Activated CD8-positive, alpha-beta memory T cell treated with anti-CD3 and anti-CD28 coated beads for 4 hours (primary cell): ENCODE measurements at places on chromosomes 6 and 20.

- DNase-seq: no peak
Observed at GRCh38 chr20:39993742-39994141, 695.3 kb downstream of the MAFB start.

GRCh38 chr6:113644861-113645575 lies 212.1 kb upstream of the MARCKS start:
- no peak for DNase-seq

DNA sequence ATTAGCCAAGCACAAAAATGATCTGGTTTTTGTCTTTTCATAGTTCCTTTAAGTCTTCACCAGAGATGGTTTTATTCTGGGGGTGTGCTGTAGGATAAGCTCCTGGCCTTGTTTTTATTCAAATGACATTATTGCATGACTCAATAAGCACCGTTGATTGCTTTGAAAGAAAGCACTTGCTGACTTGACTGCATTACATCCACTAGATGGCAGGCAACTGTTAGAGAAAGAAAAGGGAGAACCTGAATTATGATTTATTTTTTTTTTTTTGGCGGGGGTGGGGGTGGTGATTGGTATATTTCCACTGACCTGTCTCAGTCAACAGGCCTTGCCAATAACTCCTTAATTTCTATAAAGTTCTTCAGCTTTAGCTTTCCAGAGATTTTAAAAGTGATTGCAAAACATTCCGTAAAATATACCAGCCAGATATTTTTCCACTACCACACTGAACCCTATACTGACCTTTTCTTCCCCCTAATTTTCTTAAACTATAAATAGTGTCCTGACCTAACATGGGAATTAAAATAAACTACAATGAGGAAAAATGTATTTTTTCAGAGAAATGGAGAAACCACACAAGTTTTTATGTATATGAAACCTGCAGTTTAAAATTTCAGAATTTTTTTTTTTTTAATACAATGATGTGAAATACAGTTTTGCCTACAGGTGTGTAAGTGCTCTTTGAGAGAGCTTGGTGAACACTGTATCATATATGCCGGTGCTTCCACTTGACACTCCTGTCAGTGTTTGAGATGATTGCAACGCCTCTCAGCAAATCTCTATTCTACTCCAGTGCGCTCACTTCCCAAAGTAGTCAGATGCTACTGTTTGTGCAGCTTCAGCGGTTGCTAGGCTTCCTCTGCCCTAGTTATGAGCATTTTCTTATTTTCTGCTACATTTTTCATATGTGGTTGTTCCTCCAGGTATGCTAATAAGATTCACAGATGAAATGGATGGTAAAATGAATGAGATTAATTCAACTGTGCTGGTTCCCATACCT lies 274.3 kb downstream of the CD109 start:
- no peak for DNase-seq

DNA sequence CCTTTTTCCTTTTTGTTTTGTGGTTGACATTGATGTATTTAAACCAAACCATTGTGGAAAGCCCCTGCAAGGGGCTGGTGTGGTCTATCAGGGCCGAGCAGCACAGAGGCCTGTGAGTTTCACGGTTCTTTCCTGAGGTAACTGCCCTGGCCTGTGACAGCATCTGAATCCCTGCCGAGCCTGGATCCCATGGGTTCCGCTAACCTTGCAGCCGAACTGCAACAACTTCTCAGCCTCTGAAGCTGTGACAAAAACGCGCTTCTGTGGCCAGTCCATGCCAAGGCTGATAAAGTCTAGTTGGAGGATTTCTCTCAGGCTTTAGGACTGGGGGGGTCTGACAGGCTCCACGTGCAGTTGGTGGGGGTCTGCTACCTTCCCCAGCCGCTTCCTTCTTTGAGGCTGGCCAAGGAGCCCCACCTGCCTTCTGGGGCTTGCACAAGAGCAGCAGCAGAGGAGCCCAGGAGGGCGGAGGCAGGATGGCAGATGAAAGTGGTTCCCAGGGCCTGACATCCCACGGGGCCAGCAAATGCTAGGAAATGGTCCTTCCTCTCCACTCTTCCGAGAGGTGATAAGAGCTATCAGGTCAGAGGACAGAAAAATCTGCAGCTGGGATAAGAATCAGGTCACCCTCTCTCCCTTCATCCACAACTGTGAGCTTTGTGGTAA lies 150.9 kb downstream of the PREX1 start:
- no peak for DNase-seq

GRCh38 chr6:42140032-42140431 lies 2.4 kb downstream of the C6orf132 start:
- no peak for DNase-seq

GRCh38 chr20:14984768-14985622 lies 647.6 kb upstream of the FLRT3 start:
- DNase-seq: no peak

DNA sequence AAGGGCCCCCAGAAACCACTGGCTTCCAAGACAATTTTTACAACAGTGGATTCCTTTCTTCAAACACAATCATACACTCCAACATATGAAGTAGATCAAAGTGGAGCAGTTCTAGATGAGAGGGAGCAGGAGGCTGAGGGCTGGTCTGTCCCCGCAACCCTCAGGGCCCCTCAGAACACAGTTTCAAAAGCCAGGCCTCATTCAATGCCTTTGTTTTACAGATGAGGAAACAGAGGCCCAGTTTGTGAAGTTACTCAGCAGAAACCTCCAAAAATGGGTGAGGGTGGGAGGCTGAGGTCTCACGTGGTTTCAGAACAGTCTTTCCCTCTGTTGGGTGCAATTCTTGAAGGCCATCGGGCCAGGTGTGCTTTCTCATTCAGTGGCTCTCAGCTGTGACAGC lies 134.9 kb downstream of the SCML4 start:
- DNase-seq: no peak

GRCh38 chr20:58604128-58604881 lies 46.8 kb upstream of the STX16 start:
- no peak for DNase-seq

GRCh38 chr6:128305976-128306375 lies 214.4 kb downstream of the PTPRK start:
- no peak for DNase-seq

- no peak for DNase-seq
Observed at GRCh38 chr6:154241581-154241980, 115.0 kb downstream of the IPCEF1 start.

GRCh38 chr6:43771210-43771857 lies 1.3 kb downstream of the VEGFA start:
- DNase-seq: peak; percentile 51

GRCh38 chr6:156701966-156702365 lies 75.2 kb upstream of the ARID1B start:
- no peak for DNase-seq

GRCh38 chr6:112360498-112360897 lies 13.4 kb downstream of the RFPL4B start:
- DNase-seq: no peak

- no peak for DNase-seq
Observed at GRCh38 chr6:55818482-55818881, 56.9 kb downstream of the BMP5 start.

- DNase-seq: no peak
Observed at GRCh38 chr6:53944091-53944490, 149.3 kb downstream of the LRRC1 start.

DNA sequence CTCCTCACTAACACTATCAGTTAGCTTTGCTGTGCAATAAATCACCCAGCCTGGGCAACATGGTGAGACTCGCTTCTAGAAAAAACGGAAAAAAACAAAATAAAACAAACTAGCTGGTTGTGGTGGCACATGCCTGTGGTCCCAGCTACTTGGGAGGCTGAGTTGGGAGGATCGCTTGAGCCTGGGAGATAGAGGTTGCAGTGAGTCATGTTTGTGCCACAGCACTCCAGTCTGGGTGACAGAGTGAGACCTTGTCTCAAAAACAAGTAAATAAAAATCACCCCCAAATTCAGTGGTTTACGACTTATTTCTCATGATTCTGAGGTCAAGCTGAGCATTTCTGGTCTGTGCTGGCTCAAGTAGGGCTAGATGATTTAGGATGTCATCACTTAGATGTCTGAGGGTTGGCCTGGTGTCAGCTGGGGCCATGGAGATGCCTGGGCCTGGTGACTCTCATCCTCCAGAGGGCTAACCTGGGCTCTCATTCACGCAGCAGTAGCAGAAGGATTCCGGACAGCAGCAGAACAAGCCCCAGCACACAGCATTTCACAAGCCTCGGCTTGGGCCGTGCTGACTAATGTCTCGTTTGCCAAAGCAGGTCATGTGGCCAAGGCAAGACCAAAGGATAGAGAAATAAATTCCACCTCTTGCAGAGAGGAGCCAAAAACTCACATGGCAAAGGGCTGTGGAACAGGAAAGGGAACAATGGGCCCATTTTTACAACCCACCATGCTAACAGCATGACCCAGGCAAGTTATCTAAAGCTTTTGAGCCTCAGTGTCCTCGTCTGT lies 32.5 kb downstream of the MGME1 start:
- no peak for DNase-seq

GRCh38 chr6:153616506-153616905 lies 422.5 kb upstream of the OPRM1 start:
- no peak for DNase-seq

- no peak for DNase-seq
Observed at GRCh38 chr6:104108634-104109033, 751.1 kb downstream of the HACE1 start.

DNA sequence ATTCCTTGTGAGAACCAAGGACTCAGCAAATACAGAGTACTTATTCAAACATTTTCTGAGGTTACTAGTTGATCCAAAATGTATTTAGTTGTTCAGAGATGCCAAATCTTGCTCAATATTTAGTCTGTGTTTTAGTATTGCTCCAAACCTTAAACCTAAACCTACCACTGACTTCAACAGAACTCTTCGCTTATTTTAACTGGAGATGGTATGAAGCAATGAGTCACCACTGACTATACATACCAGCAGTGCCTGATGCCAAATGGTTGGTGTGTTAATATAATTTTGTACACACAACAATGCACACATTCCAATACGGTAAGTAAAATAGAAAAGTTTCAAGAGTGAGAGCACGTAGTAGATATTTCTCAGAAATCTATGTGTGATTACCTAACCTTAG lies 1.9 kb upstream of the SPTLC3 start:
- no peak for DNase-seq

GRCh38 chr20:48957053-48957481 lies 35.6 kb downstream of the ARFGEF2 start:
- no peak for DNase-seq

- DNase-seq: no peak
Observed at GRCh38 chr20:44706301-44707017, 8.7 kb upstream of the CCN5 start.

- no peak for DNase-seq
Observed at GRCh38 chr20:48995589-48995988, 50.5 kb upstream of the CSE1L start.

GRCh38 chr20:25042531-25043498 lies 15.1 kb downstream of the ACSS1 start:
- DNase-seq: no peak

DNA sequence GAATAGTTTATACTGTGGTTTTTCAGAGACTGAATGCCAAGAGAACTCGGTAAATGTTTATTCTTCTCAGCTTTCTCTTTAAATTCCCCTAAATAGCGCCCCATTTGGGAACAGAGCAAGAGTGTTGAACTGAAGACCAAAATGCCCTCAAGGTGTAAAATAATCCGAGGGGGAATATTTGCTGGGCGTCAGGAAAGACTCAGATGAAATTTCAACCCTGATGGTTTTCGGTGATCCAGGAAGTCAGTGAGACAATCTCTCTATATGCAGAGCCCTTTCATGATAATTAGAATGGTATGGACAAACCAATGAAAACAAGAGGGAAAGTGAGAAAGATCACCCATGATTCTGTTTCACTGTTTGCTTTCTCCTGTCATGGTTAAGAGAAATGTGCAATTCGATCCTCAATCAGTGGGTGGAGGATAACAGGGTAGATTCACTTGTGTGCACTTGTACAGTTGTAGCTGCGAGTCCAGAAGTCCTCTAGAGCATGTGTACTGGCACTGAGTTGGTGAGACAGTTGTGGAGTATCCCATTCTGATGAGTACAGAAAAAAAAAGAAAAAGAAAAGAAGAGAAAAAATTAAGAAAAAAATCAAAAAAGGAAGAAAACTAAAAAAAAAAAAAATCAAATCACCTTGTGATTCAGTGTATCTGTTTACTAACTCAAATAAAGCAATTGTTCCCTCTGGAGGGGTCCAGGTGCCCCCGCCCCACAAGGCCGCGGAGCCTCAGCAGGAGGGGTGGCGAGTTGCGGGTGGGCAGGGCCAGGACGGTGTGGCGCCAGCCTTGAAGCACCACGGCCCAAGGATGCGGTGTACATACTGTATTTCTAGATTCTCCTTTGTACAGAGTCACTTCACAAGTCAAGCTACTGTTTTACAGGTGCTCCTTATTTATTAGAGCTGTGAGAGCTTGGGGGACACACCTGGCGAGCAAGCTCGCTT lies 164.9 kb downstream of the SCML4 start:
- no peak for DNase-seq

GRCh38 chr6:16190214-16190613 lies 48.2 kb upstream of the GMPR start:
- no peak for DNase-seq

DNA sequence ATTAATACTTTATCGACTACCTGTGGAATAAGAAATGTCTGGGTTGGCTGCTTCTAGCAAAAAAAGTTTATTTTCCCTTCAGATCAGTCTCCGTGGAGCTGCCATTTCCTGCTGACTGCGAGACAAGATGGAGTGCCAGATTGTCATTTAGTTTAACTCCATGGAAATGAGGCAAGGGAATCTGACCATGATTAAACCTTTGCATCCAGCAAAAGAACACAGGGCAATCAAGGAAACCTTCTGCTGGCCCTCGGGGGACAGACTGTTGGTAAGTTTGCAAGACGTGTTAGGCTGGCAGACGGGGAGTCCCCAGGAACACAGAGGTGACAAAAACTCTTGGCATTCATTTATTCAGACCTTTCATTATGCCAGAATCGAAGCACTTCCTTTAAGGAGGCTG lies 52.2 kb upstream of the SPACA1 start:
- DNase-seq: no peak

DNA sequence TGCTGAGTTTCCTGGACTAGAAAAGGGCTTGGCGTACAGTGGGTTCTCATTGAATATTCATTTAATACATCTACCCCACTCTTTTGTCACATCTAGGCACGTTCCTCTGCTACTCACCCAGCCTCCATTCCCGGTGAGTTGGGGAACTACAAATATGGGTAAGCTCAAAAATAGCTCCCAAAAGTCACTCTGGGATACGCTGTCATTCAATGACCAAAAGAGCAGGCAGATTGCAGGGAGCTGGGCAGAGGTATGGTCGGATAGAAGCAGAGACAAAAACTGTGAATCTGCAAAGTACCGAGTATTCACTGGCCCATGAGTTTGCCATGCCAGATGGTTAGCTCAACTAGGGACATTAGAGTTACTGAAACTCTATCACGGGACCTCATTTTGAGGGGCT lies 103.9 kb upstream of the SASH1 start:
- no peak for DNase-seq

DNA sequence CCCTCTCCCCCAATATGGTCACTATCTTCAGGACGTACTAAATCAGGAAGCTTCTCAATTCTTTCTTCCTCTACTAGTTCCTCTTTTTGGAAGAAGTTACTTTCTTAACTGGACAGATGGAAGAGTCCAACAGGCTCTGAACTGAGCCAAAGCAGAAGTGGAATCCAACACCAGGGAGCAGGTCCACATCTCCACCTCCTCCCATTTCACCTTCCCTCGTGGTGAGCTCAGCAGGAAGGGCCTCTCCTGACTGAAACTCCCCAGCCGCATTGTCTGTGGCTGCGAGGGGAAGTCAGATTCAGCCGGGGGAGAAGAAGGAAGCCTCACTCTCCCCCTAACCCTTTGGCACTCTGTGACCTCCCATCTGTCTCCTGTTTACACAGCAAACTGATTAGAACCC lies 63.8 kb upstream of the UST start:
- no peak for DNase-seq
